Peyer's patch (tissue), 4 donors: ENCODE measurements at places on chromosomes 12 and 14. TPM values are rescaled to one million over a fixed set of nuclear protein-coding genes. Genes with fewer than 3 reads are reported as not detected.

GRCh38 chr12:6943722-6944380, at the start of the genes C12orf57 and RNU7-1:
Gene C12orf57 (plus strand): TSS chr12:6944022. CDS start chr12:6944122, 100 bp downstream.
Gene RNU7-1 (plus strand): TSS chr12:6943816.
- H3K4me3 ChIP-seq, result peak within 1 kb of the TSS; percentile 48
- peak; percentile 69 for DNase-seq
- no peaks in the 10 kb centered on the region for H3K36me3 ChIP-seq
- H3K27me3 ChIP-seq, result no peaks in the 10 kb centered on the region
- peak within 1 kb of the TSS; percentile 92 for H3K27ac ChIP-seq

DNA sequence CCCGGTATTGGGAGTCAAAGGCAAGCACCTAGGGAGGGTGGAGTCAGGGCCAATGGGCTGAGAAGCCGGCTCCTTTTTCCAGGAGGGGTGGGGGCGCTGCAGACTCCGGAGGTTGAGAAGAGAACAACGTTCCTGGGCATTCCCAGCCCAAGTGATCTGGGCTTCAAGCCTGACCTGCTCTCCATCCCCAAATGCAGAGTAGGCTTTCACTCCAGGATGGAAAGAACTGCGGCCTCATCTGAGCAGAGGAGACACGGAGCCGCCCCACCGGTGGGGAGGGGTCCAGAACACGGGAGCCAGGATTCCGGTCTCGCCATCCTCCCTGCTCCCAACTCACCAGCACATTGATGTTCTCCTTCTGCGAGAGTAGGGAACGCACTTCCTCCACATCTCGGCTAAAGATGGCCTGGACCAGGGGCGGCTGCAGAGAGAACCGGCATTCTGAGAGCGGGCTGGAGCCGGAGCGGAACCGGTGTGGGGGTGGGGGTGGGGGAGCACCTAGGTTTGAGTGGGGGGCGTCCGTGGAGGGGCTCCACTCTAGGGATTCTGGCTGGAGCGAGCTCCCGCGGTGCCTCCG, 605 bp downstream of the ANKRD52 start:
- DNase-seq, result no peak
- H3K27me3 ChIP-seq, result no peaks in the 10 kb centered on the region
- no peaks in the 10 kb centered on the region for H3K4me1 ChIP-seq
- H3K27ac ChIP-seq, result peak overlapping the region; percentile 79
- H3K4me3 ChIP-seq, result peak overlapping the region; percentile 80
- H3K36me3 ChIP-seq, result peaks cover 33% of the 10 kb centered on the region

DNA sequence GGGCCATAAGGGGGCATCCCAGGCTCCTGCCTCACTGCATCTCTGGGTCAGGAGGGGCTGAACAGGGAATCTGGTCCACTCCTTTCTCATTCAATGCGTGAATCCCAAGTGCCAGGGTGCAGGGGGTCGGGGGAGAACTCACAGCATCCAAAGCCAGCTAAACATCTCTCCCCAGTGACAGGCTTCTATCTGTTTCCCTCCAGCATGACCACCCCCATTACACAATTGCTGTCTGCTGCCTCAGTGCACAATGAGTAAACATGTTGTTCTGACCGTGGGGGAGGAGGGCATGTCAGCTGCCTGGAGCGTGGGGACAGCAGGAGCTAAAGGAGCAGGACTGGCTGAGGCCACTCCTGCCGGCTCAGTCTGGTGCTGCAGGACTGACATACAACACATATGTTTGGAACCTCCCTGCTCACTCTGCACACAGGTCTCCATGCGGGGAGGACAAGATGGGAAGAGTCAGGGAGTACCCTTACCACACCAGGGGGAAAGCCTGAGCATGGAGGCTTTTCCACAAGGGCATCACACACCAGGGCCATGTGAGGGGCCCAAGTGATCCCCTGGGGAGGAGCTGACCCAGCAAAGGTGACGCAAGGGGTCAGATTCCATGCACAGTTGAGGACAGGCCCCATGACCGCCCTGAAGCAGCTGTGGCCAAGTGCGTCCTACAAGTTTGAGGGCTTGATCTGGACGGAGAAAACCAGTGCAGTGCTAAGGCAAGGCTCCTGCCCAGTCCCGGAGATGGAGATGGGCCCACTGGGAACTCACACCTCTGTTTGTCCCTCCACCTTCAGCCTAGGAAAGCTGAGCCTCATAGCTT, 1.4 kb downstream of the TNS2 start:
- peak overlapping the region; percentile 77 for H3K27ac ChIP-seq
- H3K36me3 ChIP-seq, result no peaks in the 10 kb centered on the region
- peaks cover 21% of the 10 kb centered on the region for H3K4me1 ChIP-seq

KRT75 gene
- total RNA-seq, result not detected

NR2C1 gene
- total RNA-seq, result 202 TPM

TSPAN19 gene
- total RNA-seq, result not detected
